ENCODE measurements at places on chromosomes 7 and 10. TPM values are rescaled to one million over a fixed set of nuclear protein-coding genes. Genes with fewer than 3 reads are reported as not detected.

Gene FAM24B
- 17.1 TPM for total RNA-seq

Gene NANOS1
- total RNA-seq, result 2.2 TPM

Gene CACNB2
- total RNA-seq, result 3.3 TPM

GRCh38 chr10:86666538-86666937 is 1.8 kb upstream of the LDB3 start:
- H3K4me3 ChIP-seq, result no peak overlapping the region
- no peak for DNase-seq
- H3K27me3 ChIP-seq, result no peaks in the 10 kb centered on the region
- H3K36me3 ChIP-seq, result no peaks in the 10 kb centered on the region

GRCh38 chr7:129375141-129375938 is 58.9 kb upstream of the STRIP2 start:
- no peaks in the 10 kb centered on the region for H3K4me1 ChIP-seq
- H3K27ac ChIP-seq, result no peak overlapping the region
- no peak for DNase-seq
- H3K27me3 ChIP-seq, result no peaks in the 10 kb centered on the region
- H3K4me3 ChIP-seq, result no peak overlapping the region

DNA sequence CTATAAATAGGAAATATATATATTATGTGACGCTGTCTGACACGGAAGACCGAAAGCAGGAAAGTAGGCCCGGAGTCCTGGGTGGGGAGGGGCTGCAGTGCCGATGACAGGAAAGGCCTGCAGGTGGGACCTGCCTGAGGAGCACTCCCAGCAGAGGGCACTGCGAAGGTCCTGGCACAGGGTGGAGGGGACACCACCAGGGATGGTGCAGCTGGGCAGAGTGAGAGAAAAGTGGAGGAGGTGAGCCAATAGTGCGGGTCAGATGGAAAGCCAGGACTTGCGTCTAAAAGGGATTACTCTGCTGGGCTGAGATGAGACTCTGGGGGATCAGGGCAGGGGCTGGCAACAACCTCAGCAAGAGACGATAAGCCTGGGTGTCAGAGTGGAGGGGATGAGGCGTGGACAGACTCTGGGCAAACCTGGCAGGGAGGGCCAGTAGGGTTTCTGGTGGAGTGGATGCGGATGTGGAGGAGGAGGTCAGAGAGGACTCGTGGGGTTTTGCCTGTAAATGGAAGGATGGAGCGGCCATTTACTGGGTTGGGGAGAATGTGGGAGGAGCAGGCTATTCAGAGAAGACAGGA is 118.2 kb upstream of the ZNF746 start:
- no peak for DNase-seq
- no peak overlapping the region for H3K4me3 ChIP-seq
- H3K4me1 ChIP-seq, result no peaks in the 10 kb centered on the region
- no peaks in the 10 kb centered on the region for H3K27me3 ChIP-seq
- H3K36me3 ChIP-seq, result peaks cover 91% of the 10 kb centered on the region

GRCh38 chr7:128024151-128024550 is 7.1 kb downstream of the LRRC4 start:
- H3K27me3 ChIP-seq, result no peaks in the 10 kb centered on the region
- peak overlapping the region; percentile 85 for H3K27ac ChIP-seq
- H3K4me1 ChIP-seq, result peaks cover 55% of the 10 kb centered on the region
- no peak for DNase-seq

DNA sequence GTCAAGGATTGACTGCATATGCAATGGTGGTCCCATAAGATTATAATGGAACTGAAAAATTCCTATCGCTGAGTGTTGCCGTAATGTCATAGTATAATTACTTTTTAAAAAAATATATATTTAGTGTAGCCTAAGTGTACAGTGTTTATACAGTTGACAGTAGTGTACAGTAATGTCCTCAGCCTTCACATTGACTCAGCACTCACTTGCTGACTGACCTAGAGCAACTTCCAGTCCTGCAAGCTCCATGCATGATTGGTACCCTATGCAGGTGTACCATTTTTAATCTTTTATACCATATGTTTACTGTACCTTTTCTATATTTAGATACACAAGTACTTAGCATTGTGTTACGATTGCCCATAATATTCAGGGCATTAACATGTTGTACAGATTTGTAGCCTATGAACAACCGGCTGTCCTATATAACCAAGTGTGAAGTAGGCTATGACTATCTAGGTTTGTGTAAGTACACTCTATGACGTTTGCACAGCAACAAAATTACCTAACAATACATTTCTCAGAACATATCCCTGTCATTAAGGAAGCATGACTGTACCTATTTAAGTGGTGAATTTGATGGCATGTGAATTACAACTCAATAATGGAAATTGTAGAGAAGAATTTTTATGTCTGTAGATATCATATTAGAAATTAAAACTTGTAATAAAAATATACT is 40.9 kb downstream of the CCNY start:
- no peak for DNase-seq
- H3K27ac ChIP-seq, result no peak overlapping the region
- peaks cover 46% of the 10 kb centered on the region for H3K4me1 ChIP-seq

Measured in MCF 10A (cell line).